ENCODE measurements at places on chromosomes 1 and 21.

DNA sequence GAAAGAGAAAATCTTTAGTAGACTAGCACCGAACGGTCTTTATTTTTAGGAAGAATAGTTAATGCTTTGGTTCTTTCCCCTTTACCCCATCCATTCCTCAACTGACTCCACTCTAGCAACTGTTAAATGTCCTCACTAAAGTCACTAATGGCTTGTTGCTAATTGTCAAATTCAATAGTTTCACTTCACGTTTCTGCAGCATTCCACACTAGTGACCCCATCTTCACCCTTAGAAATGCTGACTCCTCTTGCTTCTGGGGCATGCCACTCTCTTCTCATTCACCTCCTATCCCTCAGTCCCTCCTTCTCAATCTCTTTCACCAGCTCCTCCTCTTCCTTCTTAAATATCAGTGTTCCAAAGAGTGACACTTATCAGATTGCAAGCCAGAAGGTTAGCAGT, 19.4 kb upstream of the CADM3 start:
- DNase-seq = no peak

- no peak for DNase-seq
Observed at GRCh38 chr1:169451218-169451824, 24.0 kb upstream of the CCDC181 start.

DNA sequence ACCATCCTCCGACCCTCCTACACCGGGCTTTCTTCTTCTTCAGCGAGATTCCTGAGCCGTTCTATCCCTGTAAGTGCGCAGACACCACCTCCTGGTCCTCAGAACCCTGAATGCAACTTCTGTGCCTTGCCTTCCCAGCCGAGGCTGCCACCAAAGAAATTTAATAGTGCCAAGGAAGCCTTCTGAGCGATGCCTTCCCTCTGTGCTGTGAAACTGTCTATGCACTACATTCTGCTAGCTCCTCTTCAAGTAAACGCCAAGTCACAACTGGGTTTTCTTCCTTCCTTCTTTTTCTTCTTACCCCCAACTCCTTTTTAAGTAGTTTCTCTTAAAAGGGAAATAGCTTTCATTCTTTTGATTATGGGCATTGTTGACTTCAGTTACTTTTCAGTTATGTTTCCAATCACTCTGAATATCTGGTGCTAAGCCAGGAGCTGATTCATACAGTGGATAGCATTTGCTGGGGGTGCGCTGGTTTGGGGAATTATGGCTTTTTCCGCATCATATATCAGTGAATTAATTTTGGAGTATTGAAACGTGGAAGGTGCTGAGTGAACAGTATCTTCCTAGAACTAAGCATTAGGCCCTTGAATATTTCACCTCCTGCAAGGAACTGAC, 38.6 kb upstream of the GPR88 start:
- DNase-seq = peak; percentile 50

- no peak for DNase-seq
Observed at GRCh38 chr1:67784545-67785186, 48.6 kb downstream of the GNG12 start.

- DNase-seq = peak; percentile 98
Observed at GRCh38 chr21:34836103-34836932, 167.5 kb downstream of the CLIC6 start.

DNA sequence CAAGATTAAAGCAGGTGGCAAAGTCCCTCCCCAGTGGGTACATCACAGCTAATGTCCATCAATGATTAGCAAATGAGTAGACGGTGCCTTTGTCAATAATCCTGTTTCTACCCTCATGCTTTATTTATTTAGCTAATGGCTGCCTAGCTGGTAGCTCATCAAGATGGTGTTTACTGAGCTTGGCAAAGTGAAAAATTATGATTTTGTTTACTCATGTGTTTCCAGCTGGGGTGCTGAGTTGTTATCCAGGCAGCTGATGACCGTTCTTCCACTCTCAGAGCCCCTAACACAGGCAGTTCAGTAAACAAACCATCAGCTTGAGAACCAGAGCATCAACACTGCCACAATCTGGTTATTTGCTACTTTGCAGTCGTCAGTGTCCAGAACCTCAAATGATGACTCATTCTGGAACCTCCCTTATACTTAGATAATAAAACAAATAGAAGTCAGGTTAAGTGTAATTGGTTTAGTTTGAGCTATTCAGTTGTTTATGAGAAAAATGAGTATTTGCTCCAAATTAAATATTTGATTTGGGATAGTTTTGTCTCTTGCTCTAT, 163.9 kb downstream of the ST6GALNAC5 start:
- DNase-seq = peak; percentile 55

DNA sequence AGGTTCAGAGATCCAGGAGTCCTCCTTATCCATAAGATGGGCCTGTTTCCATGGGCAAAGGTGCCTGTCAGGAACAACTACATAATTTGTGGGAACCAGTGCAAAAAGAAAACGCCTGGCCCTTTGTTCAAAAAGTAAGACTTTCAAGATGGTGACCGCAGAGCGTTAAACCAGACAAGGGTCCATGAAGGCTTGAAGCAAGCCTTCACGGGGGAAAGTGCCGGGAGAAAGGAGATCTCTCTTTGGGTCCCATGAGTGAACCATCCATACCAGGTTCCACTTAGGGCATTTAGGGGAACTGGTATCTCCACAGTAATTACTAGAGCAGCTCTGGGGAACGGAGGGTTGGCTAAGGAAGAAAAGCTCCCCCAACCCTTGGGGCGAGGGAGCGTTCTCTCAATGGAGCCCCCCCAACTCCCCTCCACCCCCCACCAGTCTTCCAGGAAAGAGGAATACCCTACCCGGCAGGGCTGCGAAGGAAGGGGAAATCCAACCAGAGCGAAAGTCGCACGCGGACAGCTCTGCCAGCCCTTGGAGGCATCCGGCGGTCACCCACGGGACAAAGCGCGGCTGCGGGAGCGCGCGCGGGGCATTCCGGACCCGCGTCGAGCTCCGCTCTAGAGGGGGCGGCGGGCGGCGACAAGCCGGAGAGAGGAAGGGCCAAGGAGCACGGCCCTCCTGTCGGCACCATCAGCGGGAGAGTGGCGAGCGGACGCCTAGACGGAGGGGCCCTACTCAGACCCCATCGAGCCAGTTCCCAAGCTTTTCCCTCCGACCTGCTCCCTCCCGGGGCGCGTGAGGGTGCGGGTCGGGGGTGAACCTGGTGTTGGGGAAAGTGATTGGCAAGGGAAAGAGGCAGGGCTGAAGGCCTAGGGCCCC, 687 bp upstream of the RASSF5 start:
- DNase-seq = no peak

DNA sequence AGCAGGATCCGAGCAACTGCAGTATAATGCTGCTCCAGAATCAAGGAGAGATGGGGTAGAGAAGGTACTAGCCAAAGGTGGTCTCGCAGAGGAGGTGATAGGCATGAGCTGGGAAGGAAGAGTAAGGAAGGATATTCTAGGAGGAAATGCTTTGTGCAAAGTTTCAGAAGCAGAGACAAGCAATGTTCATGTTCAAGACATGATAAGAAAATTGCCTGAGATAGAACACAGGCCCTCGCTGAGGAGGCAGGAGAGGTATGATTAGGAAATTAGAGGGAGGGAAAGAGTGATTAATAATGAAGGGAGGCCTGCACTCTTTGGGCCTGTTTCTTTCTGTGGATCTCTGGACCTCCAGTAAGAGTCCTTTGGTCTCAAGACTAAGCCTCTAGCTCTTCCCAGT, 12.9 kb upstream of the ETV3 start:
- DNase-seq = no peak

DNA sequence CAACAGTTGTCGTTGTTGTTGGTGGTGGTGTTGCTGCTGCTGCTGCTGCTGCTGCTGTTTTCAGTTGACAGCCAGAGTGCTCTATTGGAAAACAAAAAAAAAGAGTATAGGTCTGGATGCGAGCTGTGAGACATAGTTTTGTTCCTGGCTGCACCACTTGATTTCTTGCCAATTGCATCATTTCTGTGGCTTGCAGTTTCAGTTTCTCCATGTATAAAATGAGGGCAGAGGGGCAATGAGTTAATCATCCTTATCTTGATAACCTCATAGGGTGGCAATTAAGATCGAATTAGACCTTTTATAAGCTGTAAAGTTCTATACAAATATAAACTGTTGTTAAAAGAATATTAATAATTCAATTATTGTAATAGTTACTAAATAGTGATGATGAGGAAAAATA, 156.7 kb downstream of the DMRTA2 start:
- DNase-seq = peak; percentile 60

DNA sequence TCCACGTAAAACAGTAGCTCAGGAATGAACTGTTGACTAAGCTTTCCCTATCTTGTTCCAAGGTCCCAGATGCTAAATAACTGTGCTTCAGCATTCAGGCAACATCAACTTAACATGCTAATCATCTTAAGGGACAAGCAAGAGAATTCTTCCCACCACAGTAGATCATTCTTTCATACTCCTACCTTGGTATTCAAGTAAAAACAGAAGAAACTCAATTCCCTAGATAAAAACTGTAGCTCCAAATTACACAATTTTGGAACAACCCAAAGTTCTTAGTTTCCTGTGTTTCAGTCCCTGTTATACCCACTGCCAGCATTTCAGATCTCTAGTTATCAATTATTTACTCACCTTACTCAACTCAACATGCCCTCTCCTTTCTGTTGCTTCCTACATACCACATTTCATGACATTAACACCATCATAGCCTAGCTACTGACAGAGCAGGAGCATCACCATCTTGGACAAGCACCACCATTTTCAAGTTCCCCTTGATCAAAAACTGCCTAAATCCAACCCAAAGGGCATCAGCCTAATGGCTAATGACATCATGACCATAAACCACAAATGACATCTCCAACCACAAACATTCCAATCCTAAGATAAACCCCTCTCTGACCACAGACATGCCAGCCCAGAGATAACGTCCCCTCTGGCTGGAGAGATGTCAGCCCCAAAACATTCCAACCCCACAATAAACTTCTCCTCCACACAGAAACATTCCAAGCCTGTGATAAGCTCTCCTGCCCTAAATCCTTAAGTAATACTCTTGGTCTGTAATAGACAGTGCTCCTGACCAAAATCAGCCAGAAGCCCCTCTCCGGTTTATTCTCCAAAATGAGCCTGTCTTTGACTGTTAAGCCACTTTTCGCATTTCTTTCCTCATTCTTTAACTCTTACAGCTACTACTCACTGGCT, 191.2 kb downstream of the RERE start:
- DNase-seq = peak; percentile 69

DNA sequence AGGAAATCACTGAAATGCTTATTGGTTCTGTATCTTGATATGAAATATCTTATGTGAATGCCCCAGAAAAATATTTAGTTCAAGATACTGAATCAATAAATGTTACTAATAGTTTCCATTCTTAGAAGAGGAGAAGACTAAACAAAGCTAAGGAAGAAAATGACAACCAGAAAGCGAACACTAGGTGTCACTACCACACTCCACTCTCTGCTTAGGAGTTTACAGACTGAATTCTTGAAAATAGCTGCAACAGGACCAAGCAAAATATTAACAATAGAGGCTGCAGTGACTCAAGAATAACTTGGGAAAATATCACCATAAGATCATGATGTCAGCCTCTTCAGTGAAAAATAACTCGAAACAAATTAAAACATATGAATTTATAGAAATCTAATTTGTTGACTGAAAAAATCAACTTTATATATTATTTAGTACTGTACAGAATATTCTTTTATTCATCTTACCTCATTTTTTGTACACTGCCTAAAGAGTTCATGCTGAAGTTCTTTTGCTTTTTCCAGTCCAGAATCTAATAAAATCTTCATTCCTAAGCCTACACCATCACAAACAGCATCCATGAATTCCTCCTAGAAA, 61.6 kb downstream of the KIF14 start:
- DNase-seq = peak; percentile 85

DNA sequence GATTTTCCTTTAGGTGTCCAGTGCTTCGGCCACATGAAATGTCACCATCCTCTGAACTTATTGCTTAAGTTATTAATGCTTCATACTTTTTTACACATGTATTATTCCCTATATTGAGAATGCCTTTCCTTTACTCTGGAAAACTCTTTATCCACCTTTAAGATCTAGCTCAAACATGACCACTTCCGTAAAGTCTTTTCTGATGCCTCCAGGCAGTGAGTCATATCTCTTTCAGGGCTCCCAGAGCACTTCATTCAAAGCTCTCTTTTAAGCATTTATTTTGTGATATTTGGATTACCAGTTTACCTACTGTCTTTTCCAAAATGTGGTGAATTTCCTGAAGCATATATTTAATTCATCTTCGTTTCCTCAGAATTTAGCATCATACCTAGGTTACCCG, 178.9 kb downstream of the HS2ST1 start:
- peak; percentile 49 for DNase-seq

DNA sequence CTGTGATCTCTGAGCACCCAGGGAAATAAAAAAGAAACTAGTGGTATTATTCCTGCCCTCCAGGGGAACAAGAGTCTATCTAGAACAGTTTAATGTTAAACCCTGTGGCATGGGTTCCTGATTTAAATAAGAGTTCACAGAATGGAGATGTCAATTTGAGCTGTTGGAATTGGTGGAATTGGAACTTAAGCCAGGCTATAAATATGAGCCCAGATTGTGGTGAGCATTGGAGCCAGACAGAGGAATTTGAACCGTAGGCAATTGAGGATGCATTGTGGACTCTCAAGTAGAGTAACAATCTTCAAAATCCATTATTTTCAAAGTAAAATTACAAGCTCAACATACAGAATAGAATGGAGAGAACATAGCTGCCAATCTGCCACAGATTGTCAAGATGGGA, 98.2 kb downstream of the NEK7 start:
- DNase-seq = no peak

DNA sequence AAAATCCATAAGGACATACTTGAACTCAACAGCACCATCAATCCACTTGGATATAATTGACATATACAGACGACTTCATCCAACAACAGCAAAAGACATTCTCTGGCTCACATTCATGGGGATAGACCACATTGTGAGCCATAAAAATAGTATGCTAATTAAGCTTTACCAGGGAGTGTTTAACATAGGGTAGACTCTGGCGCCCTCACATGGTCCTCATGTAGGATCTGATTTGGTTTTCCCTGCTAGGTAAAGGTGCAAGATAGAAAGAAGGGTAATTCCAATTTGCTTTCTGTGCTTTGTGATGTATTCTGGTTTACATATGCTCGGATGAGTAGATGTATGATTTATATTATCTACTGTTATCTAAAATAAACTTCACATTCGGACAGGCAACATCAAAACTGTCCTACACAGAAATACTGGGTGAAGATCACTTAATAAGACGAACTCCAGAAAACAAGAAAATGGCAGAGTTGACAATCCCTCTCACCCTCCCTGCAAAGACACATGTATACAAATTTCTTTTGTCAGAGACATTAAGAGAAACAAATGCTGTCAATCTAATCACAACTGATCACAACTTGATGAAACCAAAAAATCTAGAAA, 27.7 kb downstream of the CR1L start:
- DNase-seq = peak; percentile 48

GRCh38 chr1:93078638-93078985, 471 bp upstream of the MTF2 start:
- DNase-seq = no peak

- DNase-seq = peak; percentile 70
Observed at GRCh38 chr1:44609412-44609767, 64.9 kb downstream of the TMEM53 start.

GRCh38 chr1:98920441-98921110, 84.1 kb downstream of the PLPPR5 start:
- peak; percentile 52 for DNase-seq

DNA sequence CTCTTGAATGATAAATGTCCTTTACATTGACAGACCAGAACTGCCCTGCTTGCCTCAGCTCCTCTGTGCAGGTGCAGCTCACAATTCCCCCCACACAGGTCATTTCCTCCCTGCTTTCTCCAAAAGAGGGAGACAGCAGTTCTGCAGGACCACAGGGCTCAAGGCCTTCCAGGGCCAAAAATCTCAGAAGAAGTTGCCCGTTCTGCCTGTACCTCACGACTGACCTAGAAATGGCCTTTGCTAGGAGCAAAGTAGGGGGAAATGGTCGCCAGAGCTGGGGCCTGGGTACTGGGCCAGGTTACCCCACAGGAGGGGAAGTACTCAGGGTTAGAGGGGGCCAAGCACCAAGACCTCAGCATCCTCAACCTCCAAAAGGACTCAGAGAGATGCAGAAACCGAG, 11.1 kb downstream of the RNU1-2 start:
- no peak for DNase-seq
